ENCODE measurements at places on chromosomes 6 and 20.

DNA sequence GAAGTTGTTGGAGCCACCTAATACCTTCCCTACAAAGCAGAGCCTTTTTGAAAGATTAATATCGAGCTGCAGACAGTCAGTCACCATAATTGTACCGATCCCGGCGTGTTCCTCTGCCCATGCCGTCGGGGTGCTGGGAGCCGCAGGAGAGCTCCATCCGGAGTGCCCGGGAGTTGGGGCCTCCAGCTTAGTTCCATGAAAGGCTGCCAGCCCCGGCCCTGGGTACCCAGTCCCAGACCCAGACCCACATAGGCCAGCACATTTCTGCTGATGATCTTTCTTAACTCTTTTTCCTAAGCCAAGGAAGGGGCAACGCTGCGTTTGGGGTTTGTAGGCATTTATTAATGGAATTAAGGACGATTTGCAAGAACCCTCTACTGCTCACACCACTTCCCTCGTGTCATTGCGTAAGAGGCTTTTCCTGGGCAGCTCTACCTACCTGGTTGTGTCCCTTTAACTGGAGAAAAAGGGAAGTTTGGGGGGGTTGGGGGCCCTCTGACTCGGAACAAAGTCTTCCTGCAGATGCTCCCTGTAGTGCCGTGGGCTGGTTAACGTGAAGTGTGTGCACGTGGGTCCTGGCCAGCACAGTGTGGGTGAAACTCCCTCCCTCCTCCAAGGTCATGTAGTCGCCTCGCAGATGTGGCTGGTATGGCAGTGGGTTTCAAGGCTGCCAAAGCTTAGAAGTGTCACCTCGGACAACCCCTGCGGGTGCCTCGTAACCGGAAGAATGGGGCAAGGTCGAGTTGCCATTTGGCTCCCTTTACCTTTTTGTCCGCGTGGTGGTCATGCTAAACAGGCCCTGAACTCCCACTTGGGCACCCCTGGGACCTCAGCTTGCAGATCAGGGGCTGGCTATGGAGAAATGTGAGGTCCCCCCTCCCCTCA lies 54.3 kb upstream of the APCDD1L start:
- DNase-seq, result no peak

DNA sequence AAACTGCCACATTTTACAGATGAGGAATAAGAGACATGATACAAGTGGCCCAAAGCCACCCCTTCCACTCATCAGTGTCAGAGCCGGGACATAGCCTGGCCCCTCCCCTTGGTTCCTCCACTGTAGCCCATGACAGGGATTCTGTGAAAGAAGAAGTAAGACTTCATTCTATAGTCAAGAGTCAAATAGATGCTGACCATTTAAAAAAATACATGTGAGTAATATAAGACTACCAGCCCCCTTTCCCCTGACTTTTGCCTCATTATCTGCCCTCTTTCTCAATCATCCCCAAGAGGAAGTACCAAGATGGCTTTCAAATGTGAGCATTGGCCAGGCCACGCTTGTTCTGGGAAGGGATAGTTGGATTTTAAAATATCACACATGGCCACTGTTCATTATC lies 57.8 kb upstream of the TAB2 start:
- no peak for DNase-seq

DNA sequence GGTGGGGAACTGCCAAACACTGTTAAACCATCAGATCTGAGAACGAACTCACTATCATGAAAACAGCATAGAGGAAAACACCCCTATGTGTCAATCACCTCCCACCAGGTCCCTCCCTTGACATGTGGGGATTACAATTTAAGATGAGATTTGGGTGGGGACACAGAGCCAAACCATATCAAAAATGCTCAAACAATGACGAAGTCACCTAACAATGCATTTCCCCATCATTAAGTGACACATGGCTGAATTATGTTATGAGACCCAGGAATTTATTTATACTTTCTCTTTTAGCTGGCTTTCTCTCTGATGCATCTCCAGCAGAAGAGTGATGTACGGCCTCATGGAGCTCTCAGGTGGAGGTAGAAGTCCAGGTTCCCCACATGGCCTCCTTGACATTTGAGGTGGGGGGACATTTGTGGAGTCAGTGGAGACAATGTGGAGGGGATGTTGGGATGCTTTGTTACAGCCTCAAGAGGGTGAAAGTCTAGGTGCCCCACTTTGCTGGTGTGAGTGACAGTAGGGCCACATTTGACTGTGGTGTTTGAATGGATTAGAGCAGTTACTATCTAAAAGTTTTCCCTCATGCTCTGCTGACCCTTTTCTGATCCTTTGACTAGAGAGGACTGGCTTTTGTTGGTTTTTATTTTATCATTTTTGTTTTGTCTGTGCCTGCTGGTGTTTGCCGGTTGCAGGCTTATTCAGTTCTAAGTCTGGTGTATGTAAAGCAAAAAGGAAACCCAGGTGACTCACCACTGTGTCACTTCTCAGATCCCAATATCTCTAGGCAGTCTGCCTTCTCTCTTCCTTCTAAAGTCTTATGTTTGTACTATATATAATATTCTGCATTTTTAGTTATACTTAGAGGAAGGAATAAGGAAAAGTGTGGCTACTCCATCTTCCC lies 18.5 kb upstream of the DCBLD1 start:
- no peak for DNase-seq

DNA sequence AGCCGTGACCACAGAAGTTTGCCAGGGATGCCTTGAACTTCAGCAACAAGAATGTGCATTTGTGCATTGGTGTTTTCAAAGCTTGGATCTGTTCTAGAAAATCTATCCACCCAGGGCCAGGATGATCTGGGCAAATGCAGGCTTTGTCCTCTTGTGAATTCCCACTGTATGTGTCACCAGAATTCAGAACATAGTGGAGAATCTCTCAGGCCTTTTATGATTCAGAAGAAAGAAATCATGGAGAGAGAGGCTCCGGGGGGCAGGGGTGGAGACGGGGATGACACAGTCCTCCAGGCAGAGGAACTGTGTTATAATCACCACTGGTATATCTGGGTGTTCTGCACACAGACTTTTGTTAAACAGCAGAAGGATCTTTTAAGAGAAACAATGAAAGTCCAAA lies 304.1 kb downstream of the CDH4 start:
- no peak for DNase-seq

GRCh38 chr6:39366931-39367618 lies 44.6 kb upstream of the KCNK16 start:
- DNase-seq, result no peak

GRCh38 chr6:149961728-149962425 lies 1.9 kb upstream of the ULBP1 start:
- DNase-seq, result no peak

DNA sequence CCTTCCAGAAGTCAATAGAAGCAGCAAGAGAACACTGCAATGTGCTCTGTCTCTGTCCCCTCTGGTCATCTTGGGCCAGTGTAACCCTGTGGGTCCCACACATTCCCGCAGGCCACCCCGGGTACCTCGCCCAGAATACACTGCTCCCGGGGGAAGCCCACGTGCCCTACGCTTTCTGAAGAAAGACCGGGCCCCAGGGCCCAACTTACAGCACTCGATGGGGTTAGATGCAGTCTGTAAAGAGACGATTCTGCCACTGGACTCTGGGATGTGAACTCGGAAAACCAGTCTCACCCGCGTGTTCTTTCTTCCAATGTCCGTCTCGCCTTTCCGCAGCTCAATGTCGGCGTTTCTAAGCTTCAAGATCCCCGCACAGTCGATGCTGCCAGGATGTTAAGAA lies 68.7 kb downstream of the NFATC2 start:
- DNase-seq, result no peak

DNA sequence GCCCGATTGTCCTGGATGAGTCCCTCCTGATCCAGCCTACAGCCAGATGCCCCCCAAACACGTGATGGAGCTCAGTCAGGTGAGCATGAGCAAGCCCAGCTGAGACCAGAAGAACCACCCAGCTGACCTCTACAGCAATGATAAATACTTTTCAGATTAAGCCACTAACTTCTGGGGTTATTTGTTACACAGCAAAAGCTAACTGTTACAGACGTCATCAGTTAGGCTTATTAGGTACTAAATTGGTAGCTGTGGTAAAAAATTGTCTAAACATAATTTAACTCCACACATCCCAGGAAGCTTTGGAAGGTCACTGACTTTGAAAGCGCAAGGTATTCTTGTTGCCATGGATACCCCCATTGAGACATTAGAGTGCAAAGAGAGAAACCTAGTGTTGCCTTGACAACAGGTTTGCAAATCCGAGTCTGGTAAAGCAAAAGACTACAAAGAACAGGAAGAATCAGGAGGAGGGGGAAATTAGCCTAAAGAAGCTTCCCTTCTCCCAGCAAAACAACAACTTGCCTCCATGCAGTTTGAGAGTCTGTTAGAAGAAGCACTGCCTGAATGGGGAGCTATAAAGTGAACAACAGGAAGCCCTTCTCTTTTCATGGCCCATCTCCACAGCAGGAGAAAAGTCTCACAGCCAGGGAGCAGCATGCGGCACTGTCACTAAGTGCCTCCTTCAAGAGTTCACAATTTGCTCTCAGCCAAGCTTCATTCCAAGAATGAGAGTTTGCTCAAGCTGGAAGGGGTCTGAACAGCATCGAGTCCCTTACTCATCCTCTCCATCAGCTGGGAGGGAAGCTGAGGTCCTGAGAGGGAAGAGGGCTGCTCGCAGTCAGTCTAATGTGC lies 41.7 kb upstream of the ZNF831 start:
- DNase-seq, result no peak

DNA sequence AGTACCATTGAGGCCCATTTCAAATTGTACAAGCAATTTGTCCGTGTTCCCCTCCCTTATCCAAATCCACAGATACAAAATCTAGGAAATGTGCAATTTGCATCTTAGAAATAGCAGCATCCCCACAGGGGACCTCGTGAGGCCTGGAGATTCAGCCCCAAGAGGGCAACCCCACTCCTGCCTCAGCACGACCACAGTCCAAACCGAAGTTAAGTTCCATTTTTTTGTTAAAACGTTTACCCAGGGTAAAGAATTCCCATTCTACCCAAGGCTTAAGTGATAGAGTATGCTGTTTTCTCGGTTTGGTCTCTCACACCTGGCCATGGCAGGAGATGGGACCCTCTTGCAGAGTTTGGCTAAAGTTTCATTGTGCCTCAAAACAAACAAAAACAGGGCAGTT lies 41.2 kb downstream of the PLCG1 start:
- no peak for DNase-seq

GRCh38 chr6:152218887-152219286 lies 411.4 kb downstream of the ESR1 start:
- no peak for DNase-seq

GRCh38 chr20:63522981-63523611 lies 2.5 kb downstream of the PPDPF start:
- no peak for DNase-seq

DNA sequence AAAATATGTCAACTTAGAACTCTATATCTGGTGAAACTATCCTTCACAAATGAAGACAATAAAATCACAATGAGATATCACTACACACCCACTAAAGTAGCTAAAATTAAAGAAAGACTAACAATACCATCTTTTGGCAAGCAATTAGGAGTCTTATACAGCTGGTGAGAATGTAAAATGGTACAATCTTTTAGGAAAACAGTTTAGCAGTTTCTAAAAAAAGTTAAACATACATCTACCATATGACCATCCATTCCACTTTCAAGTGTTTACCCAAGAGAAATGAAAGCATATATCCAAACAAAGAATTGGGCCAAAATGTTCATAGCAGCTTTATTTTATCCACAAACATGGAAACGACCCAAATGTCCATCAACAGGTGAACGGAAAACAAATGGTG lies 13.8 kb upstream of the EEF1A1 start:
- DNase-seq, result no peak

DNA sequence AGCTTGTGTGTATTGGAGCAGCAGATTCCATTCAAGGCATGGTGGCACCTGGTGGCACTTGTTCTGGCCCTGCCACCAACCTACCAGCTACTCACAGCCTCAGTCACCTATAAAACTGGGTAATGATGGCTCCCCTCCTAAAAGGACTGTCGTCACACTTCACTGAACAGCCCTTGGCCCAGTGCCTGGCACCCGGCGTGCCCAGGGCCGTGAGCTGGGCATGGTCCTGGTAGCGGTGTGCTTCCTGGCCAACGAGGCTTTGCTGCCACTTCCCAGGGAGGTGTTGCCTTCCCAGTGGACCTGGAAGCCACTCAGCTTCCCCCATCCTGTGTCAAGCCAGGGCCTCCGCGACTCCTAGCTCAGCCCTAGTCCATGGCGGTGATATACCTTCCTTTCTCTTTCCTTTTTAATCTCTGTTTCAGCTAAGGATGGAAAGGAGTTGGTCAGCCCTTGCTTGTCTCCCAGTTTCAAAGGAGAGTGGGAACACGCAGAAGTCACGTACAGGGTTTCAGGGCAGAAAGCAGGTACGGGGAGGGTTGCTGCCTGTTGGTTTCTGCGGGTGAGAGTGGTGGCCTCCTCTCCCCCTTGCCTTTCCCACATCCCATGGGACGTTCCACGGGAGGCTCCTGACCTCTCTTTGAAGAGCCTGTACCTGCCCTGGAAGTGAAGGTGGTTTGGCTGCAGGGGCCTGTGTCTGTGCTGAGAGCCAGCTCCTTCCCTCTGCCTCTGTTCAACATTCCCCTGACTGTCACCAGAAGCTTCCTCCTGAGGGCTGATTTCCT lies 25.5 kb downstream of the ENTPD6 start:
- DNase-seq, result no peak

- no peak for DNase-seq
Measured at GRCh38 chr6:169420912-169421543, 167.4 kb upstream of the THBS2 start.

GRCh38 chr6:65110031-65110430 lies 597.0 kb downstream of the EYS start:
- no peak for DNase-seq

- no peak for DNase-seq
Measured at GRCh38 chr6:163092876-163093275, 321.6 kb upstream of the QKI start.

GRCh38 chr6:162379757-162380409 lies 347.7 kb downstream of the PRKN start:
- DNase-seq, result no peak

- no peak for DNase-seq
Measured at GRCh38 chr6:137907170-137907569, 40.1 kb downstream of the TNFAIP3 start.

DNA sequence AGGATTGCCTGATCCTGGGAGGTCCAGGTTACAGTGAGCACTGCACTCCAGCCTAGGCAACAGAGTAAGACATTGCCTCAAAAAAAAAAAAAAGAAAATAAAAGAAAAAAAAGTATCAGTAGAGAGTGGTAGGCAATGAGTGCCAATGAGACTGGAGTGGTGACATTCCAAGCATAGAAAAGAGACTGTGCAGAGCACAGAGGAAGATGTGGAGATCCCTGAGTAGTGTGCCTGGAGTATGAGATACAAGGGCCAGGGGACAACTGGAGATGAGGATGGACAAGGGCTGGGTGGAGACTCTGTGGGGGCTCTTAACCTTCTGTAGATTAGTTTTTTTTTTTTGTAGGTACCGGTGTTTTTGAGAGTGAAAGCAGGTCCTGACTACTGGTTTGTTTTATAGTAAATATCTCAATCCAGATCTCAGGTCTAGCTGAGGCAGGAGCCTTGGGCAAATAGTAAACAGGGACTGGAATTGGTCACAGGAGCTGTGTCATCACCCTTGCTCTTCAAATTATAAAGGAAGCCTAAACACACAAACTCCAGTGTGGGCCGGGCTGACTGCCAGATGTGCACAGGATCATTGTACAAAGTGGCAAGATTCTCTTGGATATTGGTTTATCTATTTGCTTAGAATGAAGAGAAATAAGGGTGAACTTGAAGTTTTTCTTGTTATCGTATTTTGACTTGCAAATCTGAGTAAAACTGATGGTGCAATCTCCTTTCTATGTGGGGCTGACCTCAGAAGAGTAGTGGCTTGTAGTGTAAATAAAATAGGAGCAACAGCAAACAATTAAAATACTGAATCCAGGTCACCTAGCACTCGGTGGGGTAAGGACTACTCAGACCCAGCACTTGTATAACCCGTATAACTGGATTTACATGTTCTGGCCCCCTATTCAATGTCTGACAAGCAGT lies 144.9 kb downstream of the SOX4 start:
- no peak for DNase-seq

All from NCI-H1930 (cell line).